Activated T-helper 2 cell treated with anti-CD3 and anti-CD28 coated beads, Interferon-gamma antibody, Interleukin-2, Interleukin-4, amounts not matched to agents 10 μg/mL and 5 μg/mL and 100 μg/mL, durations not matched to agents 14 hours and 24 hours and 36 hours (primary cell): ENCODE measurements at places on chromosomes 5 and 9. TPM values are rescaled to one million over a fixed set of nuclear protein-coding genes. Genes with fewer than 3 reads are reported as not detected.
A peak's percentile ranks its signal among the peaks of the same experiment; 100 is the strongest.

GRCh38 chr9:33158843-33159776 is 8.0 kb downstream of the B4GALT1 start:
- H3K4me3 ChIP-seq: peak overlapping the region; percentile 76
- no peaks in the 10 kb centered on the region for H3K27me3 ChIP-seq
- H3K36me3 ChIP-seq: peaks cover 24% of the 10 kb centered on the region
- peak overlapping the region; percentile 97 for H3K27ac ChIP-seq
- no peak for DNase-seq
- peaks cover 86% of the 10 kb centered on the region for H3K4me1 ChIP-seq

DNA sequence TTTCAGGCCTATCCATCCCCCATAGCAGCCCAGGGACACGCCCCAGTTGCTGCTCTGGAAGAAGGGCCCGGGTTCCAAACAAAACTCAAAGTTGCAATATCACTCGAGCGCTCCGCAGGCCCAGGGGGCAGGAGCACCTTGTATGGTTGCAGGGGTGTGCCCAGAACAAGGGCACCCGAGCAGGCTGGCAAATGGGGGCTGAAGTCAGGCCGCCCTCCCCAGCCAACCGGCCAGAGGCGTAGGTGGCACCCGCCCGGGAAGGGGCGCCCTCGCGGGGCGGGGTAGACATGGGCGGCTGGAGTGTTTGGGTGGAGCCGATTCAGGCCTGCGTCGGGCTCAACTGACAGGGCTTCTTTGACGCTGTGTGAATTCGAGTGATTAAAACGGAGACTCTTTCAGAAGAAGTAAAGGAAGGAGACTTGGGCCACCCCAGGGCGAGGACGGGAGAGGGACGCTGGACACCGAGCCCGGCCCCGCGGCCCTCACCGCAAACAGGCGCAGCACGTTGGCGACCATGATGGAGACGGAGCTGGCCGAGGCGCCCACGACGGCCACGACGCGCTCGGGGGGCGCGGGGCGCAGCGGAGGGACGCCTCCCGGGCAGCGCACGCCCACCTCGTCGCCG is 1.1 kb downstream of the GRM6 start:
- H3K4me1 ChIP-seq: no peaks in the 10 kb centered on the region
- peaks cover 19% of the 10 kb centered on the region for H3K27me3 ChIP-seq
- no peak for DNase-seq
- no peaks in the 10 kb centered on the region for H3K36me3 ChIP-seq

DNA sequence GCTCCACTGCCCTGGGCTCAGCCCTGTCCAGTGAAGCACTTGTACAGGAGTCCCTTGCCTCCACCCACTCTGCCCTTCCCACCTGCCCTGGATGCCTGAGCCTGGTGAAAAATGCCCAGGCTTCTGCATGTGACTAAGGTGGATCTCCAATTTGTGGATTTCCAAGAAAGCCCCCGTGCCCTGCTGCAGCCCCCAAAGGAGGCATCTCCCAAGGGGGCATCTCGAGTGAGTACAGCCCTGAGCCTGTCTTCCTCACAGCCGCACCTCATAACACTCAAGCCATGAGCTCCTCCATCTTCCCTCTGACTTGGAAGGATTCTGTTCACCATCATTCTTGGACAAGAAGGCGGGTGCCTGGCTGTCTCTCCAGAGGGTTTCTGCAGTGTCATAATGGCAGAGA is 158.0 kb upstream of the PPP1R26 start:
- DNase-seq: no peak
- H3K4me1 ChIP-seq: no peaks in the 10 kb centered on the region
- no peak overlapping the region for H3K4me3 ChIP-seq

DNA sequence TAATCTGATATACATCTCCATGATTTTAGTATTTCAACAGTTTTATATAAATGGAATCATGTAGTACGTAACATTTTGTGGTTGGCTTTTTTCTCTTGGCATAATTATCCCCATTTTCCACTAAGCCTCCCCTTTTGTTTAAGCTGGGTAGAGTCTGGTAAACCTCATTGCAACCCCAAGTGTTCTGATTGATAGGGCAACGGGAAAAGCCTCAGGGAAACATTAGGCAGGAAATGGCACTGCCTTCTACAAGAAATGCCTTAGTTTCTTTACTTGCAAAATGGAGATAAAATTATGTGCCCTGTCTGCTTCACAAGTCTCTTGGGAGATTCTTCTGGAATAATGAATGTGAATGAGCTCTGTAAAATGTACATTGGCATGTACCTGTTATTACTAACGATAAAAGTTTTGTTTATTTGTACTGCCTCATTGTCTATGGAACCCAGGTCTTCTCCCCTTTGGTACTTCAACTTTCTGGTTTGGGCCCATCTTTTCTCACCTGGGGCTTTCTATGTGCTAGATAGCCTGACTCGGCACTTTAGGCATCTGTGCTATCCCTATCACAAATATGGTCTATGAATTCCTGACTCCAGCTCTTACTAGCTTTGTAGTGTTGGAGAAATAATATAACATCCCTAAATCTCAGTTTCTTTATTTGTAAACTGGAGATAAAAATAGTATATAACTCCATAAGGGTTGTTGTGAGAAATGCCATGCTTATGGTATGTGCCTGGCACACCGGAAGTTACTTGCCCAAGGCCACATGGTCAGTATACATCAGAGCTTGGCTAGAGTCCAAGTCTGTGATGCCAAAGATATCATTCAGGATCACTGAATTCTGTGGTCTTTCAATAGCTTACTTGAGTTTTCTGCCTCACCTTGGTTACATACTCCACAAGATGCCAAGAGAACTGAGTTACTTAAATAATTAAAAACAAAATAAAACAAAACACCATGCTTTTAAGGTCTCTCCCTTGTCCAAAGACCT is 48.2 kb upstream of the ZNF169 start:
- H3K27ac ChIP-seq: no peak overlapping the region
- H3K4me3 ChIP-seq: no peak overlapping the region
- DNase-seq: no peak
- H3K36me3 ChIP-seq: no peaks in the 10 kb centered on the region

DNA sequence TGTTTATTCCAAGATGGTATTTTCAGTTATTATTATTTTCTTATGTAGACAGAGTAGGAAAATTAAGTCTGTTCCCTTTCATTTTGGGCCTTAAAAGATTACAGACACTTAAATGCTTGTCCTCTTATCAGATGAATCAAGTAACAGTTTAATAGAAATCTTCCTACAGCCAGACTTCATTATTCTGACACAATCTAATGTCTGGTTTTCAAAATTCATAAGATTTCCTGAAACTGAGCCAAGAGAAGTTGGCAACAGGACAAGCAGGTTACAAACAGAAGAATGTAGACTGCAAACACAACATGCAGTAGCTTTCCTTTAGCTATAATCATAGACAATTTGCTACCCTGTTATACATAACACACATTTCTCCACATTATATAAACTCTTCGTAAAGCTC is 130.5 kb downstream of the FBXL17 start:
- no peaks in the 10 kb centered on the region for H3K36me3 ChIP-seq

PCDHGC3 gene
- 0.21 and 0.23 TPM in 2 replicates for total RNA-seq

DNA sequence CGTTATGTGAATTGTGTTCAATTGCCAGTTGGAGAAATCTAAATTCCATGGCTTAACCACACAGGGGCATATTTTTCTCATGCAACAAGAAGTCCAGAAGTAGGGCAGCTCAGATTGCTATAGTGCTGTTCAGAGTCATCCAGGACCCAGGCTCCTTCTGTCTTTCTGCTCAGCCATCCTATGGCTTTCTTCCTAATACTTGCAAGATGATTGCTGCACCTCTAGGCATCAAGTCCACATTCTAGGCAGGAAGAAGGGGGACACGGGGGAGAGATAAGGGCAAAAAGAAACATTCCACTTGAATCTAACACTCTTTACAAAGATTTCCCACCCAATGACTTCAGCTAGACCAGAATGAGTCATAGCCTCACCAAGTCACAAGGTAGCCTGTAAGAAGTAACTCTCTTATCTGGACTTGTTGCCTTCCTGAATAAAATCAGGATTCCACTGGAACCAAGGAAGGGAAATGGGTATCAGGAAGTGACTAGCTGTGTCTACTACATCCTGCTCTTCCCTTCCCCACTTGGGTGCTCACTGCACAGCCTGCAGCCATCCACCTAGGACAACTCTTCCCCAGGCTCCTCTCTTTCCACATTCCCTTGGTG is 5.3 kb downstream of the ERAP2 start:
- no peaks in the 10 kb centered on the region for H3K27me3 ChIP-seq
- peaks cover 74% of the 10 kb centered on the region for H3K4me1 ChIP-seq
- H3K36me3 ChIP-seq: peaks cover 68% of the 10 kb centered on the region
- peak overlapping the region; percentile 52 for H3K4me3 ChIP-seq
- DNase-seq: no peak
- H3K27ac ChIP-seq: peak overlapping the region; percentile 58

DNA sequence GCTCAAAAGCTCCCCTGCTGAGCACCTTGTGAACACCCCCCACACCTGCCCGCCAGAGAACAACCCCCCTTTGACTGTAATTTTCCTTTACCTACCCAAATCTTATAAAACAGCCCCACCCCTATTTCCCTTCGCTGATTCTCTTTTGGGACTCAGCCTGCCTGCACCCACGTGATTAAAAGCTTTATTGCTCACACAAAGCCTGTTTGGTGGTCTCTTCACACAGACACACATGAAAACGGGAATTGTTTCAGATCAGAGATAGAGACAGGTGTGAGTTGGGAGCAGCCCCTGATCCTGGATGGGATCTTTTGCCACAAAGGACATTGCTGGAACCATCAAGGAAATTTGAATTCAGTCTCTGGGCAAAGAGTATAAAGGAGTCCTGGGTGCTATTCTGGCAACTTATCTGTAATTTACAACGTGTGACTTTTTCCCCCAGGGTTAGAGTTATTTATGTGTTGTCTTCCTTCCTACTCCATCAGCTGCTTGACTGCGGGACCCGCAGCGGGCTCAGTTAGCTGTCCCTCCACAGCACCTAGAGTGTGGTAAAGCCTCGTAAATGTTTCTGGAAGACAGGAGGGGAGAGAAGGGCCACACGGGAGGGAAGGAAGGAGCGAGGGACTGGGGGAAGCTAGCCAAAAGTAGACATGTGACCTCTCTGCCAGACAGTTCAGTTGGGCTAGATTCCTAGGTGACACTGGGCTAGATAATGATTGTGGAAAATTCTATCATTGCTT is 437.0 kb downstream of the ZNF608 start:
- H3K4me1 ChIP-seq: no peaks in the 10 kb centered on the region
- H3K4me3 ChIP-seq: no peak overlapping the region
- no peak for DNase-seq
- H3K27me3 ChIP-seq: no peaks in the 10 kb centered on the region

FBP2 gene
- not detected in 2 replicates for total RNA-seq

- DNase-seq: no peak
- peaks cover 22% of the 10 kb centered on the region for H3K4me1 ChIP-seq
- no peaks in the 10 kb centered on the region for H3K36me3 ChIP-seq
- H3K27ac ChIP-seq: no peak overlapping the region
Observed at GRCh38 chr5:72141440-72142355, 34.4 kb downstream of the MAP1B start.

- no peak overlapping the region for H3K27ac ChIP-seq
- peaks cover 15% of the 10 kb centered on the region for H3K4me1 ChIP-seq
- no peak overlapping the region for H3K4me3 ChIP-seq
- no peaks in the 10 kb centered on the region for H3K36me3 ChIP-seq
- peaks cover 33% of the 10 kb centered on the region for H3K27me3 ChIP-seq
- DNase-seq: no peak
Observed at GRCh38 chr5:72840041-72840440, 23.6 kb downstream of the TNPO1 start.

IL13 gene
- total RNA-seq: 777 and 830 TPM in 2 replicates

DNA sequence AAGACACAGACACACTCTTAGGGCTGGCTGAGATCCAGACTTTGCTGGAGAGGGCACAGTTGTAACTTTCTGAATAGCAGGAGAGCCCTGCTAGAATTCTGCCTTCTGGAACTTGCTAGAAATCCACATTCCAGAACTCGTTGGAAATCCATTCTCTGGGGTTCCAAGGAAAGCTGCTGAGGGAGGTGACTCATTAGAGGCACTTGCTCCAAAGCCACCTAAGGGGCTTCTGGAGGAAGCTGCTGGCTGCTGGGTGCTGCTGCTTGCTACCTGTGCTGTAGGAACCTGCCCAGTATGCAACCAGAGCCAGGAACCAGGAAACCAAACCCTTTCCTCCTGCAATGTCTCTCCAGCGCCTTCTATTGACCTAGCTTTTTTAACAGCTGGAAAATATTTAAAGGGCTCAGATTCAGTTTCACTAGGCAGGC is 4.1 kb upstream of the TLE4 start:
- H3K27me3 ChIP-seq: peaks cover 18% of the 10 kb centered on the region
- peaks cover 11% of the 10 kb centered on the region for H3K4me1 ChIP-seq
- no peak overlapping the region for H3K4me3 ChIP-seq
- DNase-seq: no peak
- H3K36me3 ChIP-seq: no peaks in the 10 kb centered on the region

GRCh38 chr5:130692770-130693169 is 472.3 kb downstream of the HINT1 start:
- H3K4me3 ChIP-seq: no peak overlapping the region
- no peak for DNase-seq
- peaks cover 7% of the 10 kb centered on the region for H3K27me3 ChIP-seq
- no peaks in the 10 kb centered on the region for H3K36me3 ChIP-seq

DNA sequence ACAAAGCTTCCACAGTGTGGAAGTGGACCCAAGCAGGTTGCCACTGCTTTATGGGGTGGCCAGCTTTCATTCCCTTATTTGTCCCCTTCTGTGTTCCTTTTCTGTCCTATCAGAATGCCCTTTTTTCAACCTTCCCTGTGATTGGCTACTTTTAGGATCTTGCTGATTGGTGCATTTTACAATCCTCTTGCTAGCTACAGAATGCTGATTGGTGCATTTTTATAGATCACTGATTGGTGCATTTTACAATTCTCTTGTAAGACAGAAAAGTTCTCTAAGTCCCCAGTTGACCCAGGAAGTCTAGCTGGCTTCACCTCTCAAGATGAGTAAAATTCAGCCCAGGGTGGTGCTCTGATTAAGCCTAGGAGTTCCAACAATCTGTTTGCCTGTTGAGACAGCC is 157.2 kb upstream of the ERCC6L2 start:
- peaks cover 25% of the 10 kb centered on the region for H3K27me3 ChIP-seq
- H3K4me3 ChIP-seq: no peak overlapping the region
- H3K4me1 ChIP-seq: peaks cover 6% of the 10 kb centered on the region
- H3K36me3 ChIP-seq: peaks cover 11% of the 10 kb centered on the region
- no peak overlapping the region for H3K27ac ChIP-seq

GRCh38 chr5:164600274-164600673 is 1094.9 kb downstream of the MAT2B start:
- no peaks in the 10 kb centered on the region for H3K36me3 ChIP-seq
- H3K4me3 ChIP-seq: no peak overlapping the region
- H3K27me3 ChIP-seq: no peaks in the 10 kb centered on the region
- no peaks in the 10 kb centered on the region for H3K4me1 ChIP-seq

GRCh38 chr5:126938466-126938865 is 91.9 kb downstream of the MARCHF3 start:
- no peaks in the 10 kb centered on the region for H3K36me3 ChIP-seq
- H3K4me1 ChIP-seq: no peaks in the 10 kb centered on the region
- H3K27me3 ChIP-seq: no peaks in the 10 kb centered on the region
- no peak overlapping the region for H3K27ac ChIP-seq

GRCh38 chr5:160852049-160852448 is at the start of gene ATP10B:
Gene ATP10B, minus strand, starts transcription at chr5:160852211. Its CDS starts 164,137 bp downstream, at chr5:160688074.
- H3K36me3 ChIP-seq: no peaks in the 10 kb centered on the region
- no peak within 1 kb of the TSS for H3K4me3 ChIP-seq
- no peaks in the 10 kb centered on the region for H3K4me1 ChIP-seq

GRCh38 chr9:68785965-68786364 is 80.9 kb downstream of the PIP5K1B start:
- H3K4me1 ChIP-seq: peaks cover 8% of the 10 kb centered on the region
- H3K27me3 ChIP-seq: no peaks in the 10 kb centered on the region
- DNase-seq: no peak
- H3K4me3 ChIP-seq: no peak overlapping the region
- no peak overlapping the region for H3K27ac ChIP-seq

OR1L4 gene
- not detected in 2 replicates for total RNA-seq
